ENCODE measurements at places on chromosomes 5 and 9.

- no peak for DNase-seq
These were observed 206.5 kb downstream of the PAX5 start for GRCh38 chr9:36827593-36827992.

GRCh38 chr9:92100237-92100911, 14.8 kb downstream of the SPTLC1 start:
- no peak for DNase-seq

DNA sequence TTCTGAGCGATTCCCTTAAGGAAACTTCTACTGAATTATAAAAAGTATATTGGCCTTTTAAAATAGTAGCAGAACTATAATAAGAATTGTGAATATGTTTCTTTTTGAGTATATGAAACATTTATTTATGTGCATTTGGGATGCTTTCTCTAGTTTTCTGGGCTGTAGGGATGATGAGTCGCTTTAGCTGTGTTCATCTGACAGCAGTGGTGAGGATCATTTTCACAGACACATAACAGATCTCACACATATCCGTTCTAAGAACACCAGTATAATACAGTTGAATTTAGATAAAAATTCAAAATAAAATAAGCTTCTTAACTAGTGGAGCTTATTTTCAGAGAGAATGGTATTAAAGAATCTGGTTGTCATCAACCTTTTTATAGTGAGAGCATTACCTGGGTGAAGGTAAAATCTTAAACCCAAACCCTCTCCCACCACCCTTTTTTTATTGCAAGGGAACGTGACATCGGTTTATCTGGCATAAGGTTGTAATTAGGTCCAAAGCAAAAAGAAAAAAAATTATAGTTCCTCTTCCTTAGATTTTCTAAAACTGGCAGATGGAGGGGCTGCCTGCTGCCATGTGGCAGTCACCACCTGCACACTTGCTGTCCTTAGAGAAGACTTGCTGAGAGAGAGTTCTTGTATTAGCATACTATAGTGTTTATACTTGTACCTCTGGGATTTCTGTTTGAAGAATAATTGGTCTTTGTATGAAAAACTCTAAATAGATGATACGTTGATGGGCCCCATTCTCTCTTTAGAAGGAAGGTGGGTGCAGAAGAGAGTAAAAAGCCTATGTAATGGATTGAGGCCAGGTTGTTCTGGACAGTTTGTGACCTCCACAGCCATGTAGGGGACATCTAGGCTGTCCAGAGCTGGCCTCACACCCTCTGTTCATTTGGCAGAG, 86.8 kb downstream of the CAMK4 start:
- DNase-seq = no peak

DNA sequence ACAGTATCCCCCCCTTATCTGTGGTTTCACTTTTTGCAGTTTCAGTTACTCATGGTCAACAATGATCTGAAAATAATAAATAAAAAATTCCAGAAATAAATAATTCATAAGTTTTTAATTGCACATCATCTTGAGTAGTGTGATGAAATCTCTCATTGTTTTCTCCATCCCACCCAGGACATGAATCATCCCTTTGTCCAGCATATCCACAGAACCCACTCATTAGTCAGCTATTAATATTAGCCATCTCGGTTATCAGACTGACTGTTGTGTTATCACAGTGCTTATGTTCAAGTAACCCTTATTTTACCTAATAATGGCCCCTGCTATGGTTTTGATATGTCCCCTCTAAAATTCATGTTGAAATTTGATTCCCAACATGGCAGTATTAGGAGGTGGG, 40.7 kb downstream of the FAM114A2 start:
- no peak for DNase-seq

GRCh38 chr5:145848854-145849253, 13.7 kb upstream of the PRELID2 start:
- no peak for DNase-seq

GRCh38 chr9:115115117-115115880, 2.7 kb downstream of the TNC start:
- DNase-seq = no peak

DNA sequence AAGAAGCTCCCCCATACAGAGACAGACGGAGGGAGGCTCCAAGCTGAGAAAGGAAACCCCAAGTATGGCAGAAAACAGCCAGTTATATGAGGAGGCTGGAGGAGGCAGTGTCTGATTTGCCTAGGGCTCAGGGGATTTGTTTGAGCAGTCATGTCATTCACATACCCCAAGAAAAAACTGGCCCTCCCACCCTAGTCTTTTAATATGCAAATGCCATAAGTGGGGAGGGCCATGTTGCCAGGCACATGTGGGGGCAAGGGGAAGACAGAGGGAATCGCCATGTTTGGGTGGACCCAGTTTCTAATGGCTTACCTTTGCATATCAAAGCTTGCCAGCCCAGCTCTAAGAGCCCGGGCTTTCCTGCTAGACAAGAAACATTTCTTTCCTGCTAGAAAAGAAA, 1163.8 kb downstream of the TAF11L14 start:
- no peak for DNase-seq

- no peak for DNase-seq
These were observed 4.1 kb upstream of the CCNG1 start for GRCh38 chr5:163433271-163433670.

- DNase-seq = no peak
These were observed 44.4 kb upstream of the SMAD5 start for GRCh38 chr5:136087961-136088871.

GRCh38 chr5:14284392-14285148, 141.4 kb downstream of the TRIO start:
- no peak for DNase-seq

DNA sequence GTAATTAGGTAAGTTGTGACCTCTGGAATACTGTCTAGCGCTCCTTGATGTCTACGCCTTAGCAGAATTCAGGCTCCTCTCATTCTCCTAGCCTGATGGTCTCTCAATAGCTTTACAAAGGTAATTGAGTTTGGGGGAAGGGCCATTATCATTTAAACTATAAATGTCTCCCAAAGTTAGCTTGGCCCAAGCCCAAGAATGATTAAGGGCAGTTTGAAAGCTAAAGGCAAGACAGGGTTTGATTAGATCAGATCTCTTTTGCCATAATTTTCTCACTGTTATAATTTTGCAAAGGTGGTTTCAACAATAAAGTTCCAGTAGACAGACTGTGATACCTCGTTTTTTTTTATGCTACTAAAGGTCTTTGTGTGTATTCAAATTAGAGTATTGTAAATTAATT, 3.7 kb upstream of the SLC30A5 start:
- no peak for DNase-seq

DNA sequence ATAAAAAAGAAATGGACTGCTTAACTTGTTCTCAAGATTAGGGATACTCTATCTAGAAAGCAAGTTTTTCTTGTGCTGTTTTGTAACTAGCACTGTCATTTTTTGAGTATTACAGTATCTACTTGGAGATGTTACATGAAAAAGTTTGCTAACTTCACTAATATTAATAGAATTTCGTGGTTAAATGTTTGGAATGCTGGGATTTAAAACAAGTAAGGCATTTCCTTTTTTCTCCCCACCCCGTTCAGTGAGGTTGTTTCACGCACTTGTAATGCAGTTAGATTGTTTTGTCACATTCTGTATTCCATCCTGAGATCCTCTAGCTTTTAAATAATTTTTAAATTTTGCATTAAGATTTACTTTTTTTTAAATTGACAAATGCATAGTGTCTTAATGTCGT, 20.0 kb upstream of the TEK start:
- DNase-seq = no peak

DNA sequence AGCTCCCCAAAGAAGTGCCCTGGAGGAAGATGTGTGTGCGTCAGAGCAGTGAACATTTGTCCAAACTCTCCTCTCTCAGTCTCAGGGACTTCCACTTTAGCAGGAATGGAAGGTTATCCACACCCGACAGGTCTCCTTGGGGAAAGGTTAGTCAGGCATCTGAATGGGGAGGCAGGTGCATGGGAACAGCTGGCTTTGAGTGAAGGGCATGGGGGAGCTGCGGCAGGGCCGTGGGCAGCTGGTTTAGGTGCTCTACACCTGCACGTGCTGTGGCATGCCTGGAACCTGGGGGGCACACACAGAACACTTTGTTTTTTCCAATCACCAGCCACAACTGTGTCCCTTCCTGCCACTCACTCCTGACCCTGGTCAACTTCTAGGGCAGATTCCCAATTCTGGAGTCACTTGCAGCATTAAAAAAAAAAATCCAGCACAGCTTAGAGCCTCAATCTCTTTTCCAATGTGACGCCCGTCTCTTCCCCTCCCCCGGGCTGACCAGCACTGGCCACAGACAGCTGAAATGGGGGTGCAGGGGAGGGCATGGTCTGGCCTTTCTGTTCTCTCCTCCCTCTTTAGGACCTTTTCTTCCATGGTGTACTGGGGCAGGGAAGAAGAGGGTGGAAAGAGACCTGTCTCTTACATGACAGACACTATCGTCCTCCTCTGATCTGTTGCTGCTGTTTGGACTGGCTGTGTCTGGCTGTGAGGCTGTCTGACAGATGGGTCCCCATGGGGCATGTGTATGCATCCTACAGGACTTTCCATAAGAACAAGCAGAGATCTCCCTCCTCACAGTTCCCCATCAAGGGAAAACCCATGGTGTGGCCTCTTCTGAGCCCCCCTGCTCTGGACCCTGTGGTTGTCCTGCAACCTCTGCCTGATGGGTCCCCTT, 9.5 kb upstream of the IL3 start:
- DNase-seq = no peak

DNA sequence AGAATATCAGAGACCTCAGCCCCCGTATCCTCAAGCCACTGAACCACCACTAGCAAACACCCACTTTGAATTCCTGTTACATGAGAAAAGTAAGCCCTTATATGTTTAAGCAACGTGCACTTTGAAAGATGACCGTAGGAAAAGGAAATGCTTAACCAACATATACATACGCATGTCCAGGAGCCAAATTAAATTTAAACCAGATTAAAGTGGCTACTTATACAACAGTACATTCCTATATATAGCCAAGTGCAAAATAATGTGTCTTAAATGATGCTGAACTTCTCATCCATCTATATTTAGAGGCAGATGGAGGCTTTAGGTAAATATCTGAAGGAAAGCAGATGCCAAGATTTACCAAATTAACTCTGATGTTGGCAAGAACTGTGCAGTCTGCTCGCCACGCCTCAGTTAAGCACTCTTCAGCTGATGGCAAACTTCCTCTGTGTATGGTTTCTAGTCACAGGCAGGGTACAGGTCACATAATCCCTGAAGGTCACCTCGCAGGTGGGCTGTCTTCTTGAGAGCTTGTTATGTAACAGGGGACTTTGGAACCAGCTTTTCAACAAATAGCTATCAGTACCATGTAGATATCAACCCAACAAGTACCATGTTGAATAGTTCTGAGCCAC, 8.6 kb downstream of the GCNT4 start:
- DNase-seq = no peak

GRCh38 chr5:68215208-68215897, at the start of gene PIK3R1:
Gene PIK3R1 (plus strand): TSS chr5:68215756. CDS start chr5:68226676, 10,920 bp downstream.
- peak; percentile 50 for DNase-seq

GRCh38 chr5:54689411-54690251, 172.1 kb downstream of the SNX18 start:
- DNase-seq = no peak

- DNase-seq = no peak
These were observed 30.0 kb upstream of the FGD3 start for GRCh38 chr9:92917176-92917800.

DNA sequence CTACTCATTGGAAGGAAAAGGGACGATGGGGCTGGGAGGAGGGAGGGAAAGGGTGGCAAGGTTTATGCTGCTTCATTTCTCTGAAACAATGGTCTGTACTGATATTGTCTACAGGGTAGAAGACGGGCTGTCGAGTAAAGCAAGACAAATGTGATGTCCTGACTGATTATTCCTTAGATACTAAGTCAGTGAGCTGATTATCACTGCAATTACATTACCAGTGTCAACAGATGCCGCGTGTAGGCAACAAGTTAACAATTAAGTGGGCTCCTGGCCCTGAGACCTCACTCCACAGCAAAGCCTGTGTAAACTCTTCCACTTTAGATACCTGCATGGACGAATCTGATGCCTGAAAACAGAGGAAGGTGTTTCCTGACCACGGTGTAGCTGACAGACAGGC, 602.8 kb downstream of the IRX1 start:
- no peak for DNase-seq

- DNase-seq = no peak
These were observed 11.3 kb upstream of the TEX10 start for GRCh38 chr9:100364013-100364412.

DNA sequence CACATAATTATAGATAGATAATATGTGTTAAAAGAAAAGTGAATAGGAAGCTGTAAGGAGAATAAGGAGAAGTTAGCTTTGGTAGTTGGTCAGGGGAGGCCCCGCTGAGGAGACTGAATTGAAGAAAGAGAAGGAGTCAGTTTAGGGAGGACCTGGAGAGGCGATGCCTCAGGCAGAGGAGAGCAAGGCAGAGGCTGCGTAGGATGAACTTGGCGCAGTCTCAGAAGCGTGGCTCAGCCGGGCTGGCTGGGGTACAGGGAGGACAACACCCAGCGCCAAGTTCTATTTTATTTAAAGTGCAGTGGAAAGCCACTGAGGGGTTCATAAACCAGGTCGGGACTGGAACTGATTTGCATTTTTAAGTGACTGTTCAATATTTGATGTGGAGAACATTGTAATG, 68.5 kb downstream of the PTCD2 start:
- DNase-seq = no peak

- DNase-seq = no peak
These were observed 567.7 kb downstream of the TLR4 start for GRCh38 chr9:118271936-118272335.

DNA sequence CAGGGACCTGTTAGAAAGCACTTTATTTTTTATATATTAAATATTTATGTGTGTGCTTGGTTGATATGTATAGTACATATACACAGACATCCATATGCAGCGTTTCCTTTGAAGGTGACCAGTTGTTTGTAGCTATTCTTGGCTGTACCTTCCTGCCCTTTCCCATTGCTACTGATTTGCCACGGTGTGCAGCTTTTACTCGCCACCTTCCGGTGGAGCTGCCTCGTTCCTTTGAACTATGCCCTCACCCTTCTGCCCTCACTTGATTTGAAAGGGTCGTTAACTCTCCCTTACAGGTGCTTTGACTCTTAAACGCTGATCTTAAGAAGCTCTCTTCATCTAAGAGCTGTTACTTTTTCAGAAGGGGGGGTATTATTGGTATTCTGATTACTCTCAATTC, 20.5 kb downstream of the RGMB start:
- no peak for DNase-seq

GRCh38 chr5:92640340-92640739, 940.7 kb downstream of the NR2F1-AS1 start:
- DNase-seq = no peak

DNA sequence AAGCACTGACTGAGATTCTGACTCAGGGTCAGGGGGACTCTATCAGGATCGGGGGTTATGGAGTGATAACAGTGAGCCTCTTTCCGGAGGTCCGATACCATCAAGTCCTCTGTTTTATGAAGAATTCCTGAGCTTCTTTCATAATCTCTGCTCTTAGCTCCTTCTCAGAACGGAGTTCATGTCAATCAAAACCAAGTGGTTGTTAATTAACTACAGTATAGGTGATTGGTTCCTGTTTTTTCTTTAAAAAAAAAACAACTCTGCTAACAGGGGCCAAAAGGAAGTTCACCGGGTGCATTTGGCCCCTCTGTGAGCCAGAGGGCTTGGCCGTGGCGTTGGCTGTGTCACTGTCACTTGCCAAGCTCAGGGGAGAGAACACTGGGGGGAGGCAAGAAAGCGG, 4.0 kb downstream of the GFI1B start:
- no peak for DNase-seq

- peak; percentile 75 for DNase-seq
These were observed 70.8 kb upstream of the LPCAT1 start for GRCh38 chr5:1594357-1595106.
